ENCODE measurements at places on chromosomes 1 and 21.

DNA sequence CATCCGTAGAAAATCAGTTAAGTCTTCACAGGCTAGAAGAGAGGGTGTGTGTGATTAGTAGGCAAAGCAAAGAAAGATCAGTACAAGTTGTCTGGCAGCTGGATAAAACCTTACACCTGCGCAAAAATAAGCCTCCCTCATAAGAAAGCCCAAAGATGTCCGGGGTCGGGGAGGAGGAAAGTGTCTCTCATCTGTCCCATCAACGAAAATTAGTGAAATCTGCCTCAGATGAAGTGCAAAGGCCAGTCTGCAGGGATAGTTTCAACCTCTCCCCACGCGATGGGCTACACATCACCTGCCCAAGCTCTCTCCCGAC is 333.9 kb downstream of the SRGAP2C start:
- no peak for DNase-seq

- DNase-seq, result no peak
Measured at GRCh38 chr1:77817368-77818209, 38.1 kb downstream of the MIGA1 start.

- peak; percentile 10 for DNase-seq
Measured at GRCh38 chr1:151311589-151312331, 15.5 kb downstream of the PI4KB start.

GRCh38 chr1:100730130-100730529 is 10.6 kb downstream of the VCAM1 start:
- DNase-seq, result no peak

GRCh38 chr1:87814573-87814972 is 485.9 kb downstream of the LMO4 start:
- DNase-seq, result no peak

GRCh38 chr1:61887931-61888564 is 145.8 kb downstream of the PATJ start:
- no peak for DNase-seq

- no peak for DNase-seq
Measured at GRCh38 chr1:3019007-3019515, 2.2 kb upstream of the ACTRT2 start.

DNA sequence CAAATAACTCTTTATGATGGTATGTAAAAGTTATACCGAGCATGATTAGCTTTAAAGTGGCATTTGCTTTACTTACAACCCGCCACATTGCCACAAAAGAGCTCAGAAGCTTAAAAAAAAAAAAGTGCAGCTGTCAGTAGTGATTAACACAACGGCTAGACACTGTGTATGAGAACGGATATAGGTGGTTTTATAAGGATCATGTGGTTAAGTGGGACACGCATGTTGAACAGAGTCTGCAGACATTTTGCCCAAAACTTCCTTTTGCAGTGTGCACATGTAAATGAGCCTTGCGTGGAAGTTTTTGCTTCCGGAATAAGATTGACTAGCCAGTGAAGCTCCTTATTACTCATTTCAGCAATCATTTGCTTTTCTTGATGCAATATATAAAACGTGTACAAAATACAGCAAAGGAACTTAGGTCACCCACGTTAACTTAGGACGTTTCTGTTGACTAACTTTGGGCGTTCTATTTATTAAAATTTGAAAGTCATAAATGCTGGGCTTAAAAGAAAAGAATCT is 58.7 kb upstream of the RGS1 start:
- DNase-seq, result peak; percentile 97

GRCh38 chr1:217181176-217181746 is 449.6 kb downstream of the GPATCH2 start:
- DNase-seq, result no peak

DNA sequence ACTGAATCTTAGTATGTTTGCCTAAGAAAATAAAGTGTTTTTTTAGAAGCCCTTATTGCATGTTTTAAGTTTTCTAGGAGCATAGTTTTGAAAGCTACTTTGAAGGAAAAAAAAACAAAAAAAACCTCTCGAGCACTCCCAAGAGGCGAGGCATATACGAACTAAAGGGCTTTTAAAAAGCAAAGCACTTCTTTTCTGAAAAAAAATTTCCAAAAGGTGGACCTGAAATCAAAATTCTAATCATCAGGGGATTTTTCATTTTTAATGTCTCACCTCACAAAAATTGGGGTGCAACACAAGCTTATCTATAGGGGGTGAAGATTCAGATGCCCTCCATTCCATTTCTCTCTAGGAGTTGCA is 594 bp downstream of the GLMN start:
- DNase-seq, result no peak

GRCh38 chr21:41361786-41362604 is at the start of gene MX2:
TSS of gene MX2 (plus strand) at chr21:41362027. CDS start at chr21:41376907, 14,880 bp downstream.
- peak; percentile 88 for DNase-seq

DNA sequence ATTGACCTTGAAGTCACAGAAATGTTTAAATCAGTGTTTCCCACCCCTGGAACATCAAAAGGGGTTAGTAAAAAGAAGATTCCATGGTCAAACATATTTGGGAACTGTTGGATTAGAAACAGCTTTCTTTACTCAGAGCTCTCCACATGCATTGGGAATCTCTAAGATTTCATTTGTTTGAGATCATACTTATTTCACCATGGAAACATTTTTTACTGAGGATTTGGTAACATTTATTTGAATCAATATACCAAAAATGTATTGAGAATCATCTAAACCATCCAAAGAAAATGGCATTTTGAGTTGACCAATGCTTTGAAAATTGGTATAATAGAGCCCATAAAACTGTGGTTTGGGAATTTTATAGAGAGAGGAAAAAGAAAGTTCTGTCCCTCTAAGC is 25.3 kb downstream of the NGF start:
- no peak for DNase-seq

DNA sequence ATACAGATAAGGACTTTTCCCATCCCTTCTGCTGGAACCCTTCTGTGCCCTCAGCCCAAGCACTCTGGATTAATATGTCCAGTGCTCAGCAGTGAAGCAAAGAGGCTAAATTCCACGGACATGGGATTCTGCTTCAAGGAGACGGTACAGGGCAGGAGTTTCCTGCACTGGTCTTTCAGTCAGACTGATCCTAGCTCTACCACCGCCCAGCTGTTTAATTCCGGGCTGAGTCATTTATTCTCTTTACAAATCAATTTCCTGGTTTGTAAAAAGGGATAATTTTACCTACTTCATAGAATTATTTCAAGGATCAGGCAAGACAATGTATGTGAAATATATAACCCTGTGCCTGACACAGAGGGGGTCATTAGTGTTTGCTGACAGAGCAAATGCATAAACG is 41.6 kb upstream of the NRDC start:
- DNase-seq, result no peak

- no peak for DNase-seq
Measured at GRCh38 chr1:30338765-30339164, 384.6 kb downstream of the MATN1 start.

GRCh38 chr1:238777551-238777950 is 608.8 kb upstream of the CHRM3 start:
- DNase-seq, result no peak

- DNase-seq, result no peak
Measured at GRCh38 chr1:25445993-25446538, 15.4 kb downstream of the MACO1 start.
